ENCODE measurements at places on chromosomes 3 and 15.

DNA sequence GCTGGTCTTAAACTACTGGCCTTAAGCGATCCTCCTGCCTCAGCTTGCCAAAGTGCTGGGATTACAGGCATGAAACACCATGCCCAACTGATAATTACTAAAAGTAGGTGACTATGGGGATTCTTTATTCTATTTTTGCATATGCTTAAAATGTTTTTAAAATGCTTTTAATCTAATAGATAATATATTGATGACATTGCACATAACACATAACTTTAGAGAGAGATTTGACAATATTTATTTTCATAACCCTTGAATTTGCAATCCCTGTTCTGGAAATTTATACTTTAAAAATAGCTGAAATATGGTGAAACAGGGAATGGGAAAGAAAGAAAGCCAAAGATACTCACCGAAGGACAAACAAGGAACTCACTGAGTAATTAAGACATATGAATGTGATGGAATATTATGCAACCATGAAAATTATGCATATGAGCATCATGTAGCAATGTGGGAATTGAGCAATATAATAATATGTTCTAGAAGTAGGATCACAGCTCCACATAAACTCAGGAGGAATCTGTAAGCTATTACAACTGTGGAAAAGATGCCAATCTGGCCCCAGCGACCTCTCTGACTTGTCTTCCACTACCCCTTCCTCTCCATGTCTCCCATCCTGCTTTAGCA, 2.0 kb downstream of the LRRC31 start:
- DNase-seq, result no peak

DNA sequence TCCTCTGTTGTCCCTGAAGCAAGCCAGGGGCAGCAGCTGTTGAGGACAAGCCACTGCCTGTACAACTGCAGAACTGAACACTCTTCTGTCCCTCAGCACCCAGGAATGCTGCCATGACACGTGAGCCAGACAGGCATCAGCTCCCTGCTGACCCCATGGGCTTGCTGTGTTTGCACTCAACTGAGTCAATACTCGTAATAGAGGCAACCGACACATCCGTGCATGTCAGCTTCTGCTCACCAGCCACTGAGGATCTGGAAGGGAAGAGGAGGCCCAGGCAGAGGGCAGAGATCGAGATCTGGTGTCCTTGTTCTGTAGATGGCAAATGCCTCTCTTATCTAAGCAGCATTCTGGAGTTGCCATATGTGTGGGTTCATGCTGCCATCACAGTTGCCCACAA, 54.3 kb upstream of the SEC61A1 start:
- DNase-seq, result no peak

- no peak for DNase-seq
Measured at GRCh38 chr3:94776401-94776915, 713.6 kb downstream of the NSUN3 start.

DNA sequence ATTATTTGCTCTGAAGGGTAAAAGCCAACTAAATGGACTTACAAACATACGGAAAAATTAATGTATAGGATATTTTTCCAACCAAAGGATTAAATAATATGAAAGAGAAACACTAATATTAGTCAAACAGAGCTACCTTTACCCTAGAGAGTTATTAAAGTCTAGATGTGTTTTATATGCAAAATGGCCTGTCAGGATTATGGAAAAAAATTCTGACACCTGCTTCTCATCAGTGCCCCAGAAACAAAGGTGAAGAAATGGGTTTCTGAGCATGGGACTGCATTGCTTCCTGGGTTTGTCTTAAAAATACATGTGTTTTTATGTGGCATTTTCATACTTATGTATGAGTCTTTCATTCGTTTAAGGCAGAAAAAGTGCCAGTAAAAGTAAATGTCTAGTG, 148.3 kb downstream of the ROBO2 start:
- DNase-seq, result no peak

GRCh38 chr3:52851348-52851747, 16.5 kb upstream of the MUSTN1 start:
- DNase-seq, result peak; percentile 3

GRCh38 chr3:23320586-23321570, 117.8 kb downstream of the UBE2E2 start:
- DNase-seq, result no peak

- no peak for DNase-seq
Measured at GRCh38 chr3:16214366-16214765, 39.9 kb downstream of the GALNT15 start.

- DNase-seq, result no peak
Measured at GRCh38 chr3:66923969-66924368, 74.1 kb upstream of the KBTBD8 start.

DNA sequence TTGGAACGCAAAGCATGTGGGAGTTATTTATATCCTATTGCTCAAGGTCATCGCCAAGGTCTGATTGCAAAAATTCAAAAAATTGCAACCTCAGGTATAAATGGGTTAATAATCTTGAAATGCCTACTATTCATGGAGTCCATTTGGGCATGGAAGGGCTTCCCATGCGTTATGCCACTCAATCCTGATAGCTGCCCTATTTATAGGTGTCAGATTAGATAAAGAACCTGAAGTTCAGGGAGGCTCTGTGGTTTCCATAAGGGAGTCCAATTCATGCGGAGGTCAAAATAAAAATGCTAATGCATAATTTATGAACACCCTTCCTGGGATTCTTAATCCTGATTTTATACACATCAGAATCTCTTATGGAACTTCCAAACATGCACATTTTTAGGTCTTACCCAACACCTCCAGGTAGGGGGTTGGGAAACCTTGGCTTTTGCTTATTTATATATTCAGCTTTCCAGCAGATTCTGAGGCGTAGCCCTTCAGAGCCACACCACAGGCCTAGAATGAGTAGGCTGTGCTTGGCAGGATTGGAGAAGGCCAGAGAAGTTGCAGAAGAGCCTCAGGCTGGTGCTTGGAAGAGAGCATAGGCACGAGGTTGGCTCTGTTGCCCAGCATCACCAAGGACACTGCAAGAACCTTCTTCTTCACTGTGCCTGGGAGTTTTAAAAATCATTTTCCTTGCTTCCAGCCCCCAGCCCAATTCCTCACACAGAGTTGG, 324.4 kb upstream of the CFAP20DC start:
- DNase-seq, result no peak

DNA sequence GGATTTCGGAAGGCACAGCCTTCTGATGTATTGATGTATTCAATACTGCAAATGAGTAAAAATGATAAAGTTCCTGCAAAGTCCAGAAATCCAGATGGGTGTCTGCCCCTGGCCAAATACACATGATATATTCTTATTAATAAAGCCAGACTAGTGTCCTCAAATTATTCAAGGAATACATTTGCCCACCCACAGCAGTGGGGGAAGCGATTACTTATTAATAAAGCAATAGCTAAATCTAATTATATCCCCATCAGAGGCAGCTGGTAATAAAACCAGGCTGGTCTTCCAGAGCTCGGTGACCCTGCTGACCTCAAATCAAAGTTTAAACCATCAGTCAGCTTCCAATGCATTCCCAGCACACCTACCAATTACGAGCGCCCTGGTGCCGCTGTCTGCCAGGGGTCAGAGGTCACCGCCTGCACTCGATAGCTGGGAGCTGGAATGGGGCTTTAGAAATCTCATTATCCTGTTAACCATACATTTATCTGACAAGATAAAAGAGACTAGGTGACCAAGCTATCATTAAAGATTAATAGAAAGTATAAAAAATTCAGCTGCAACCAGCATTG, 330.3 kb downstream of the UACA start:
- DNase-seq, result no peak

DNA sequence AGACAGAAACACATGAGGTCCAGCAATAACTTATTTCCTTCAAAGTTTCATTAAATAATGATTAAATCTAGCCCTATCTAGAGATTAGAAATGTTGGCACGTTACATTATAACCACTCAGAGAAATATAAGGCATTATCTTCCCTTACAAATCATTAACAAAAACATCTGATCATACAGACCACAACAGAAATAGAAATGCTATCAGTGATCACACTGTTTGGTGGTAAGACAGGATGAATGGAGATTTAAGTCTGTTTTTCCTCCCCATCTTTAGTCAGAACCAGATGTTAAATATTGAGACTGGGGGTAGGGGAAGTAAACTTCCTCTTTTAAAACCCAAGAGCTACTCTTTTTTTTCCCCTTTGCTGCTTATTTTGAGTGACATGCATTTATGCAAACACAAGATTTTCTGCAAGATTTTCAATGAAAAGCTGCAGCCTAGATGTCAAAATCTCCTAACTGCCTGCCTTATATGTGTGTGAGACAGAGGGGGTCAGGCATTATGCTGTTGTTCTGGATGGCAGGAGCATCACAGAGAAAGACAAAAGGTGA, 70.4 kb downstream of the CBLB start:
- DNase-seq, result no peak

GRCh38 chr3:174202116-174202515, 657.0 kb upstream of the NAALADL2 start:
- peak; percentile 9 for DNase-seq

DNA sequence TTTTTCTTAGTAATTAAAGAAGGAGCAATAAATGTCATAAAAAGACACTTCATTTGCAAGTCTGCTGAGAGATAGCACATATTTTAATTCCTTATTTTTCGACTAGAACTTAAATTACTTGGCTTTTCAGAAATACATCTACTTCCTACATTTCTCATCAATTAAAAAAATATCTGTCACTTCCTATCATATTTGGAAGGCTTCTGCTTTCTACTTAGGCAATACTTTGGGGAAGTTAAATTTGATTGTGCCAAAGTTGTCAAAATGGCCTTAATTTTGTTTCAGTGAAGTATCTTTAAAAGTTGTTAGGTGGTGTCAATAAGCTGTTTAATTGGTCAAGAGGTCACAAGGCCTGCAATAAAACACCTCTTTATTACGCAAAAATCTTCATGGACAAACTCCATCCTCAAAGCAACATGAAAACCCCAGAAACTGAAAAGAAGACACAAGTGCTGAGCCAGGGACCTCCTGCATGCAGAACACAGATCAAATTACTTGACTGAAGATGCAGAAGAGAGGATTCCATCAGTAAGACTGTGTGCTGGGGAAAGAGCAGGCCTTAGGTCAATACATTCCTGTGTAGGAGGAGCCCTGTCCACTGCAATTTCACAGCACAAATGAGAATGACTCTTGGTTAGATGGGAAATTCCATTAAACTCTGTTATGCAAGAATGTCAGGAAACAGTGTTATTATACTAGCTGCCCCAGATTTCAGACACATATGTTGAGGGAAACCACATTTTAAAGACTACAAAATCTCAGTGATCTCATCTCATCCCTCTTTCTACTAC, 48.0 kb upstream of the FSTL1 start:
- no peak for DNase-seq
